Inflammatory macrophage treated with lipopolysaccharide for 4 hours (primary cell): ENCODE measurements at places on chromosomes 4 and X.
A peak's percentile ranks its signal among the peaks of the same experiment; 100 is the strongest.

- DNase-seq, result peak; percentile 92
Observed at GRCh38 chr4:37666625-37667071, 19.5 kb downstream of the RELL1 start.

DNA sequence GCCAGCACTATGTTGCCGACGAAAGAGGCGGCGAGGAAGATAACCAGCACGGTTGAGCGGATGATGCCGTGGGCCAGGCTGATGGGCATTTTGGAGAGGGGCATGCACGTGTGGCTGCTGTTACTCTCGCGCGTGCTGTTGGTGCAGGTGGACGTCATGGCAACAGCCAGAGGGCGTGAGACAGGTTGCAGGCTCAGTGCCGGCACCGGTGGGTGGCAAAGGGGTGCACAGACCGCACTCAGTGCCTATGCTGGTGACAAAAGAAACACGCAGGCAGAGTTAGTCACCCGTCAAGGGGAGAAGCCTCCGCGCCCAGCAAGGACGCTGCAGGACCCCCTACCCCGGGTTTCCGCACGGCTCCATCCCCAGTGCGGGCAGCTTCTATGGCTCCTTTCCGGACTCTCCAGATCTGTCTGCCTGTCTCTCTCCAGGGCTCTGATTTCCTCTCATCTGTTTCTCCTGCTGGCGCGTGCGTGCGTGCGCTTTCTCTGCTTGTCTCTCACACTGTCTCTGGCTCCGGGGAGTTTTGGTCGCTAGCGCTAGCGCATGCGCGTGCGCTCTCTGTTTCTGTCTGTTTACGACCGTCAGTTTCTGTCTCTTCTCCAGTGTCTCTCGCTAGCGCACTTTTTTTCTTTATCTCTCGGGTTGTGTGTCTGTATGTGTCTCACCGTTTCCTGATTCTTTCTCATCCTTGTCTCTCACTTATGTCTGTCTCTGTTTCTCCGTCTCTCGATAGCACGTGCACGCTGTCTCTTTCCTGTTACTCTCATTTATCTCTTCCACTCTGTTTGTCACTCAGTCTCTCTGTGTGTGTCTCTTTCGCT is 2.1 kb downstream of the GPR101 start:
- DNase-seq, result peak; percentile 6

DNA sequence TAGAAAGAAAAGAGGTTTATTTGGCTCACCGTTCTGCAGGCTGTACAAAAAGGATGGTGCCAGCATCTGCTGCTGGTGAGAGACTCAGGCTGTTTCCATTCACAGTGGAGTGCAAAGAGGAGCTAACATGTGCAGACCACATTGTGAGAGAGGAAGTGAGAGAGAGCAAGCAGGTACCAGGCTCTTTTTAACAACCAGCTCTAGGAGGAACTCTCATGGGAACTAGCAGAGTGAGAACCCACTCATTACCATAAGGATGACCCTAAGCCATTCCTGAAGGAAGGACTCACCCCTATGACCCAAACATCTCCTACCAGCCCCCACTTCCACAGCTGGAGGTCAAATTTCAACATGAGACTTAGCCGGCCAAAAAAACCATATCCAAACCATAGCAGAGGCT is 158.6 kb upstream of the ADGRL3 start:
- DNase-seq, result no peak

GRCh38 chrX:118524344-118524743 is 28.7 kb downstream of the DOCK11 start:
- no peak for DNase-seq

- DNase-seq, result no peak
Observed at GRCh38 chr4:55381502-55381901, 14.3 kb upstream of the TMEM165 start.
